Activated CD8-positive, alpha-beta memory T cell treated with anti-CD3 and anti-CD28 coated beads for 48 hours (primary cell): ENCODE measurements at places on chromosomes 2 and 18.
A peak's percentile ranks its signal among the peaks of the same experiment; 100 is the strongest.

DNA sequence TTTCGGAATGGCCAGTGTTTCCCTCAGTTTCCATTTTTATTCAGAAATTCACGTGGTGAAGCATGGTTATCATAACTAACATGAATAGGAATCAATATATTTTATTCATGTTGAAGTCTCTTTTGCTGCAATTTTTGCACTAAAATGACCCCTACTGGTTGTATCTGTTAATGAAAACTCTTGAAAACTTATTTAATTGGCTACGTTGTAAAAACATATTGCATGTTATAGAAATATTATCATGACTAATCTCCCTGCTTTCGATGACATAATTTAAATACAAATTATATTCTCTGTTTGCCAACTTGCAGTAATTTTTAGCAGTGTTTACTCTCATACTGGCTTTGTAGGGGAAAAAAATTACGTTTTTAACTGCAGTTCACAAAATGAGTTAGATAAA lies 3.5 kb downstream of the CRIM1 start:
- DNase-seq: no peak

- no peak for DNase-seq
These were observed 31.8 kb downstream of the TGIF1 start for GRCh38 chr18:3481696-3482210.

GRCh38 chr18:3053081-3053480 lies 40.1 kb upstream of the LPIN2 start:
- DNase-seq: no peak

GRCh38 chr2:121309801-121310200 lies 24.8 kb upstream of the TFCP2L1 start:
- no peak for DNase-seq

DNA sequence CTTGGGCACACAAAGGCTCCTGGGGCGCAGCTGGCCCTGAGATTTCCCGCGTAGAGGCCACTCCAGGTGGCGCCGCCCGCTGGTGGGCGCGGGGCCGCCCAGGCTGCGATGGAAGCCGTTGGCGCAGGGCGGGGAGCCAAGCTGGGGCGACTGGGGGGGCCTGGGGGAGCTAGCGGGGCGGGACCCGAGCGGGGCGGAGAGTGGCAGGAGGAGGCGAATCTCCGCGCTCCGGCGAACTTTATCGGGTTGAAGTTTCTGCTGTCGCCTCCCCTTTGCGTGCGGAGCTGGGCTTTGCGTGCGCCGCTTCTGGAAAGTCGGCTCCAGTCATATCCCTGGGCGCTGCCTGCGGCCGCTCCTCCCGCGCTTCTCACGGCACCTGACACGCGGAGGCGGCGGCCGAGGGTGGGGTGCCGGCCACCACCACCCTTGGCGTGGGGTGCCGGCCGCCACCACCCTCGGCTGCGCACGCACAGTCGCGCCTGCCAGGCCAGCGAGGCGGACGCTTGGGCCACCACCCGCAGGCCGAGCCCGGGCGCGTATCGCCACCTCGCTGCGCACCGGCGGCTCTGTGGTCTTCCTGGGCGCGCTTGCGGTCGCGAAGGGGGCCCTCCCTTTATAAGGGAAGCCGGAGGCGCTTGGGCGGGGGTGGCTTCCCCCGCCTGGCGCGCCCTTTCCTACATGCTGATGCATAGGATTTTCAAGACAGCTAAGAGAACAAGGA lies 919 bp upstream of the CYP1B1 start:
- peak; percentile 77 for DNase-seq

- DNase-seq: no peak
These were observed 1485.2 kb upstream of the PIK3C3 start for GRCh38 chr18:40469851-40470250.

DNA sequence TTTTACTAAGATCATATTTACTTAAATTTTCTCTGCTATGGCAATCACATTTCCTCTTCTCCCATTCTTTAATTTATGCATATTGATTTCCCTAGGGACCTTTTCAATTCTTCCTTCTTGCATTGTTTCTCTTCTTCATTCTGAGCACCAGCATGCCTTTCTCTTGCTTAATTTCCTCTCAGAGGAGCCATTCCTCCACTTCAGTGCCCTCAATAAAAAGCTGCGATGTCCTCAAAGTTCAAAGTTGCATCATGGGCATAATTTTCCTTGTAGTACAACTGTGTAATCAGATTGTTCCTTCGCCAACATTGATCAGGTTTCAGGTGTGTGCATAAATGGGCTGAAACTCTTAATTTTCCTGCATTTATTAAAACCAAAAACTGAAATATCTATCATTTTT lies 21.8 kb upstream of the CD226 start:
- no peak for DNase-seq

DNA sequence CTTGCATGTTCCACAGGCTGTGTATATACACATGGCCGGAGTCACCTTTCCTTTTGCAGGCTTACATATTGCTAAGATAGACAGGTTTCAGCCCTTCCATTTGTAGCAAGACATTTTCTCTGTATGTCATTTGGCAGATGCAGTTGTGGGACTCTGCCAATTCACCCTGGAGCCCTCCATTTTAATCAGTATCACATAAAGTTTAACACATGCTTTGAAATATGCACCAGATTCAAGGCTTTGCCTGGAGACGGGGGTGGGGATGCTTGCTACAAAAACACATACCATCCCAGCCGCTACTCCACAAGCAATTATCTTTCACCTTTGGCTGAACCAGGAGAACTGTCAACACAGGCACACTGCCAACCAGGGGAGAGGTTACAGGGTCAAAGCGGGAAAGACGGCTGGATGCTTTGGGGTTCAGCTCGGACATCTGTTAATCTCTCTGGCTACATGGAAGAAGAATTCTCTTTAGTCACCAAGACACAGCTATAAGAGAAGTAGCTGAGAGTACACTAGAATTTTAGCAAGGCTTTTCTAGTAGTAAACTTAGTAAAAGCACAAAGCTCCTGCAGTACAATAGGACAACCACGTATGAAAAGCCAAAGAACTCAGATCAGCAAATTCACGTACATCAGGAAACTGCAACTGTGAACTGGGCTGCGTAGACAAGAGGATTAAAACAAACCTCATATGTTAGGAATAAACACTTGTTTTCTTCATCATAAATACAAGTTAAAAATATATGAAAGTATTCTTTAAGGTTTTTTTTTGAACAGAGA lies 130.9 kb downstream of the EXOC6B start:
- DNase-seq: no peak

DNA sequence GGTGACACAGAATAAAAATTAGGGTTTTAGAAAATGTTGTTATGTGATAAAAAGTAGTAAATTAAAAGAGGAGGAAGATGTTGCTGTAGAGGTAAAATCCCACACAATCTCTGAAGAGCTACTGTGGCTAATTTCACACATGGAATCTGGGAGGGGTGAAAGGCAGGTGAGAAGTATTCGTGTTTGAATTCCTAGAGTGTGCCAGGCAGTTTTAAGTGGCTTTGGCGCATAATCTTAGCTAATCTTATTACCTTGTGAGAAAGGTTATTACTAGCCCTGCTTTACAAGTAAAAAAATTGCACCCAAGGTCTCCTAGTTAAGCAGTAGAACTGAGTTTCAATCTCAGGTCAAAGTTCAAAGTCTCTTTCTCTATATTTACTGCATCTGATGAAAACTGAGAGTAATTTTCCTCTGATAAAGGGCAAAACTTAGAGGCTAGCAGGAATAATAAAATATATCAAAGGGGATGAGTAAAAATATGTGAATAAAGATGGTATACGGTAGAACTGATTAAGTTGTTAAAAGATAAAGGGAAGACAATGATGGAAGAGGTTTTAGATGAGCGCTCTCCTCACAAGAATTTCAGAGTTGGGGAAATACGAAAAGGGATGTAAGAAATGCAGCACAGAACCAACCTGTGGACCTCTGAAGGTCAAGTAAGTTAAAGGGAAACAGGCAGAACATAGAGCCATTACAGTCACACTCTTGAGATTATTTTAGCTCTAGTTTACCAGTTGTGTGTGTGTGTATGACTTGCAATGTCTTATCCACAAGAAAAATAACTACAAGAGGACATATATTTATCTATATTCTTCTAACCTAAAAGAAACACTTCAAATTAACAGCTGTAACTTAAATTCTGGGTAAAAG lies 34.8 kb downstream of the GAREM1 start:
- no peak for DNase-seq

DNA sequence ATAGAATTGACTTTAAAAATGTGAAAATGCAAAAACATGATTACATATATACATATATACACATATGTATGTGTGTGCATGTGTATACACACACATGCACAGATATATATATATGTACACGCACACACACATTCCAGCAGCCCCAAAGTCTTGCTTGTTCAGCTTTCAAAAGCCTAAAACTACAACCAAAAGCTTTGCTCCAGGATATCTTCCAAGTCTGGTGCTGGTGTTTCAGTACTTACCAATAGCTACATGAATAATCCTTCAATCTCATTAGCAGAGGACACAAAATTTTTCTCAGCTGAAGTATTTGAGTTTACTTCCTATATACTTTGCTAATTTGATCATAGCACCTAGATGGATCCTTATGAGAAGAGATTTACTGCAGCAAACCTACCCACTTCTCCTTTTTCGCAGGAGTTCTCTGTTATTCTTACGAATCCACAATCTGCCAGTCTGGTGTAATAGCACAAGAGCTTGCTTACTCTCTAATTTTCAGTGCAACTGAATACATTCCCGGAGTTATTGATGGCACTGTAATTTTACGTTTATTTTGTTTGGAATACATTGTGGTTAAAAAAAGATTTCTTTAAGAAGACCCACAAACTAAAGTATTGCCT lies 553.3 kb downstream of the ARHGAP15 start:
- no peak for DNase-seq

- DNase-seq: no peak
These were observed 18.8 kb downstream of the ZEB2 start for GRCh38 chr2:144501118-144501517.

- DNase-seq: no peak
These were observed 194.6 kb downstream of the GPD2 start for GRCh38 chr2:156630579-156631337.

DNA sequence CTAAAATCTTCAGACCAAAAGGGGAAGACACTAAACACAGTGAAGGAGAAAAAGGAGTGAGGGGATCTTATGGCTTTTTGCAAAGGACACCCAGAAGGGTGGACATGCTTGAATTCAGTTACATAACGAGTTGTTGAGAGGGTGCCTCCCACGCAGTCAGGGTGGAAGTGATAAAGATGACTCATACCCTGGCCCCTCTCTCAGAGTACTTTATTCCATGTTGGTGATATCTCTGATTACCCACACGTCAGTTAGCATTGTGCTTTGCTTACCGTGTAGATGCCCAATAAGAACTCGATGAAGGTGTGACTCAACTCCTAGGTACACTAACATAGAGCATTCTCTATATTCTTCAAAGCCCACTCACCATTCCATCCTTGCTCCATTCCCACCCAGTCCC lies 44.4 kb downstream of the EN1 start:
- no peak for DNase-seq

- DNase-seq: no peak
These were observed 816 bp downstream of the GALNT14 start for GRCh38 chr2:31137211-31138036.

- peak; percentile 63 for DNase-seq
These were observed 326.2 kb upstream of the SOX11 start for GRCh38 chr2:5365871-5366461.

DNA sequence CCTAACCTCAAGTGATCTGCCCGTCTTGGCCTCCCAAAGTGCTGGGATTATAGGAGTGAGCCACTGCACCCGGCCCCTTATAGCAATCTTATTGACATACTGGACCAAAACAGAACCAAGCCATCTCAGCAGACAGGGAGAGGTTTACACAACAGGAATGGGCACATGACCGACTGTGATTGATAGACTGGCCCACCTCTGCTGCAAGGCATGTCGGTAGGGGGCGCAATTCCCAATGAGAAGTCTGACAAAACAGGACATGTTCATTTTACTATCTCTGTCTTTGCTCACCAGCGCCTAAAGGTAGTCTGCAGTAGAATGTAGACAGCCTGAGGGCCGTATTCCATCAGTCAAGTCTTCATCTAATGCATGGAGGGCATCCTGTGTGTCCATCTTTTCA lies 2.0 kb downstream of the LYPD6B start:
- no peak for DNase-seq

DNA sequence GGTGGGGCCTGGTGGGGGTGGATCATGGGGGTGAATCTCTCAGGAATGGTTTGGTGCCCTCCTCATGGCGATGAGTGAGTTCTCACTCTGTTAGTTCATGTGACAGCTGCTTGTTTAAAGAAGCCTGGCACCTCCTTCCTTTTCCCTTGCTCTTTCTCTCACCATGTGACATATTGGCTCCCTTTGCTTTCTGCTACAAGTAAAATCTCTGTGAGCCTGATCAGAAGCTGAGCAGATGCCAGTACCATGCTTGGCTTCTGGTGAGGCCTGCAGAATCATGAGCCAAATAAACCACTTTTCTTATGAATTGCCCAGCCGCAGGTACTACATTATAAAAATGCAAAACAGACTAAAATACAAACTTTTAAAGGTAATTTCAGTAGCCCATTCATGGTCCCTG lies 73.4 kb upstream of the TEX51 start:
- no peak for DNase-seq

DNA sequence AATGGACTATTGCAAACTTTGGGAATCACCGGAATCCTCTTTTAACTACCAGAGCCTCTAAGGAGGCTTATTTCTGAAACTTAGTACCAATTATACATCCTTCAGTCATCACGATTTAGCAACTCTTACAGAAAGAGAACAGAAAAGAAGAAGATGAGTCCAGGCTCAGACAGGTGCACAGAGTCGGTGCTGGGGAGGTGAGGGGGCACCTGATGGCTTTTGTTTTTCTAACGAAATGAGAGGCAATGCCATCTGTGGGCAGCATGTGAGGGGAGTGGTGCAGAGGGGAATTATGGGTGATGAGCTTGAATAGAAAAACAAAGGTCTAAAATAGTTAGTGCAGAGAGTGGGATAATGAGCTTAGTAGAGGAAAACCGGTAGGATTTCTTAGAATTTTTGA lies 522.6 kb downstream of the CMPK2 start:
- DNase-seq: no peak

GRCh38 chr18:48616484-48617255 lies 77.8 kb downstream of the CTIF start:
- no peak for DNase-seq

DNA sequence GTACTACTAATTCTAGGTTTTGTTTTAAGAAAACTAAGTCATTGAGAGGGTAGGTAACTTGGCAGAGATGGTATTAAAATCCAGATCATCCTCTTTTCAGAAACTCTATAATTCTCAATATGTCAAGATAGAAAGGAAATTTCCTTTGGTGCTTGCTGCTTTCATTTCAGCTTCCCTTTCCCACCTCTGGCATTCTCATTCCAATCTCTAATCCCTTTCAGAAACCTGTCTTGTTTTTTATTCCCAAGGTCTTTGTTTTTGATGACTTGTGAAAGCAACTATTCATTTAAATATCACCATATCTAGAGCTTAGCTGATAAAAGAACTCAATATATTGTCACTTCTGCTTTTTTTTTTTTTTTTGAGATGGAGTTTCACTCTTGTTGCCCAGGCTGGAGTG lies 242.8 kb upstream of the LRRTM1 start:
- no peak for DNase-seq

DNA sequence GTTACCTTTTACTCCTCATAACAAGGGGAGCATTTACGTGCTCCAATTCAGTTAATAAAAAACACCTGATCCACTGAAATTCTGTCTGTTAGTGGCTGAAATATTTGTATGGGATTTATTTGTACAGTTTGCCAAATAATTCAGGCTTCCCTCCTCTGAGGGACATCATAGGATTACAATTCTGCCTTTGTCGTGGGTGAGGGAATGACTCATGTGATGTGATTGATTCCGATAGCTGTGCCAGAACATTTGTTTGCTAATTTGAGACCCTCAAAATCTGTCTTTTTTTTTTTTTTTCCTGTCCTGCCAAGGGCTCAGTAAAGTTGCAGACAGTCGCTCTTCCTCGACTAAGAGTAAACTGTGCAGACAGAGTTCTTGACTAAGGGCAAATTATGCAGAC lies 612.6 kb upstream of the CDH2 start:
- no peak for DNase-seq
